NCI-H526 (cell line): ENCODE measurements at places on chromosomes 5 and 9.

- peak; percentile 11 for DNase-seq
Observed at GRCh38 chr9:127865645-127866464, 11.4 kb upstream of the ENG start.

DNA sequence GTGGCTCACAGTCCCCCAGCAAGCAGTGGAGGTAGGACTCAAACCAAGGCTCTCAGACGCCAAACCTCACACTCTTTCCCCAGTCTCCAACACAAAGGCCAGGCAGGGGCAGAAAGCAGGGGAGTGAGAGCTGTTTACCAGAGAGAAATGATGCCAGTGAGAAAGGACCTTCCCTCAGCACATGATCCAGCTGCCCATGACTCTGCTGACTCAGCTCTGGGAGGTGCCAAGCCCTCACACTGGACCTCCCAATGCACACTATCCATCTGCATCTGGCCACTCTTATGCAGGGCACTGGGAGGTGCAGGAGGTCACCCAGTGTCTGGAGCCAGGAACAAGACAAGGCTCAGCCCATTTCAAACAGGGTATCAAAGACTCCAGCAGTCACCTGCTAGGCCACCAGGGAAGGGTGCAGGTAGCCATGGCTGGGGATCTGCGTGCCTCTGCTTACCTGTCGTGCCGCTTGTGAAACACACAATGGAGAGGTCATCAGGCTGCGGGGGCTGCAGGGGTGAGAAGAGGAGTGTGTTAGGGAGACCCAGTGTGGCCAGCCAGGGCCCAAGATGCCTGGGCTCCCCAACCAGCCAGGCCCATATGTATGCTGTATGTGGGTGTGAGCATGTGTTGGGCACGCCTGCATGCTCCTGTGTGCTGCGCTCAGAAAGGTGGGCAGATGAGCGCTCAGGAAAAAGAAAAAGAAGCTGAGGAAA is 26.3 kb downstream of the ACSL6 start:
- DNase-seq: no peak

DNA sequence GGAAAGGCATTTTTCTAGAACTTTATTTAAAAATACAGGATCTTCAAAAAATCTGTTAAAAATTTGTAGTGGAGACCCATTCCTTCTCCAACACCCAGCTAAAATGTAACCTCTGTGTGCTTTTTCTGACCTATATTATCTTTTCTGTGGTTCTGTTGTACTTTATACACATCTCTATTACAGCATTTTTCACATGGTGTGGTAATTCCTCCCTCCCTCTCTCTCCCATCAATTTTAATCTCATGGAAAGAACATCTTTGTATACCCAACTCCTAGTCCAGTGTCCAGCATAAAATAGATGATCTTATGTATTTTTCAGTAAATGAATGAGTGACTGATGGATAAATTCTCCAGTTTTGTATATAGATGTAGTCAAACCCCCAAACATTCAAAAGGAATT is 183.4 kb upstream of the KLF9 start:
- DNase-seq: no peak

DNA sequence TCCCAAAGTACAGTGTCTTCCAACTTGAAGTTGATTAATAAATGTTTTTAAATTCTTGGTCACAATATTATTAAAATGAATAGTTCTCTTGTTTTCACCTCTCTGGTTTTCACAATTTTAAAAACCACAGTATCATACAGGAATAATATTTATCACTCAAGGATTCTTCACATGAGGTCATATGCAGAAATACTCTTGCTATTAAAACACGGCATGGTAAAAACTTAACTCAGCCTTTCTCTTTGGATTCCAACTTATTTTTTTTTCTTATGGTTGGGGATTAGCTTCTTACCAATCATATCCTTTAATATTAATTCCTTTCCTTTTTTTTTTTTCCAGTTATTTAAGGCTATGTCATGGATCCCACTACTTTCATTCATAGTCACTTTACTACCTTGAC is 289.4 kb downstream of the ADAMTS6 start:
- DNase-seq: no peak

GRCh38 chr5:32207355-32207634 is 33.2 kb upstream of the GOLPH3 start:
- DNase-seq: no peak

GRCh38 chr5:141685591-141685990 is 3.6 kb upstream of the ARAP3 start:
- DNase-seq: no peak

GRCh38 chr5:107604990-107605389 is 65.7 kb downstream of the EFNA5 start:
- peak; percentile 17 for DNase-seq

- no peak for DNase-seq
Observed at GRCh38 chr5:122844910-122845228, 544 bp upstream of the SNX24 start.
